ENCODE measurements at places on chromosomes 12 and 14.
A peak's percentile ranks its signal among the peaks of the same experiment; 100 is the strongest.

GRCh38 chr14:24312736-24313507, 1.6 kb downstream of the LTB4R start:
- DNase-seq = no peak

DNA sequence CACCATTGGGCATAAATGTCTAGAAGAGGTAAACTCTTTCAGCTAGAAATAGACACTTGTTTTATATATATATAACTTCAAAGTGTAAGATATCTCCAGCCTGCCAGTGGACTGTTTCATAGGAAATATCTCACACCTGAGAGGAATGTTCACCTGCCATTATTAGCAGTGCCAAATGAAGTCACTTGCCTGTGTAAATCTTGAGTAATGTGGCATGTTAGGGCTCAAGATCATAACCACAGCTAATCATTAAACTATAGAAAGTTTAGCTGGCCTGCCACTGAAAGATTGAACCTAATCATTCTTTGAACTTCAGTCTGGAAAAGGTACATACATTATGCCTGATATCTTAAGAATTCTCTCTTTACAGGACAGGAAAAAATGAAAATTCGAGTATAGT, 25.5 kb upstream of the KCNJ8 start:
- no peak for DNase-seq

DNA sequence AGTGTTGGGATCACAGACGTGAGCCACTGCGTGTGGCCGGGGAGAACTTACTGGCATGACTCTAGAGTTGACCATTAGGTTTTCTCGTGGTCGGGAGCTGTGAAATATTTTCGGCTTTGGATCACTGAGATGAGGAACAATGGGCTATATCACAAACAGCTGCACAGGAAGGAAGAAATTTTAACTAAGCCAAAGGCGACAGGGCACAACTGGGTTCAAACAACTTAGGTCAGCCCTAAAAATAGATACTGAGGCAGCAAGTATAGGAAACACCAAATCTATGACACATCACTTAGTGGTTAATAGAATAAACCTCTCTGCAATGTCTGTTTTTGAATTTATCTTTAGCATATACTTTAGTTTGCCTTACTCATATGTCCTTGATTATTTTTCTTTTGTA, 162.9 kb downstream of the LRIG3 start:
- no peak for DNase-seq

GRCh38 chr12:79317179-79317847, 373.5 kb downstream of the PAWR start:
- DNase-seq = no peak

GRCh38 chr12:116187151-116187511, 90.4 kb downstream of the MED13L start:
- no peak for DNase-seq

DNA sequence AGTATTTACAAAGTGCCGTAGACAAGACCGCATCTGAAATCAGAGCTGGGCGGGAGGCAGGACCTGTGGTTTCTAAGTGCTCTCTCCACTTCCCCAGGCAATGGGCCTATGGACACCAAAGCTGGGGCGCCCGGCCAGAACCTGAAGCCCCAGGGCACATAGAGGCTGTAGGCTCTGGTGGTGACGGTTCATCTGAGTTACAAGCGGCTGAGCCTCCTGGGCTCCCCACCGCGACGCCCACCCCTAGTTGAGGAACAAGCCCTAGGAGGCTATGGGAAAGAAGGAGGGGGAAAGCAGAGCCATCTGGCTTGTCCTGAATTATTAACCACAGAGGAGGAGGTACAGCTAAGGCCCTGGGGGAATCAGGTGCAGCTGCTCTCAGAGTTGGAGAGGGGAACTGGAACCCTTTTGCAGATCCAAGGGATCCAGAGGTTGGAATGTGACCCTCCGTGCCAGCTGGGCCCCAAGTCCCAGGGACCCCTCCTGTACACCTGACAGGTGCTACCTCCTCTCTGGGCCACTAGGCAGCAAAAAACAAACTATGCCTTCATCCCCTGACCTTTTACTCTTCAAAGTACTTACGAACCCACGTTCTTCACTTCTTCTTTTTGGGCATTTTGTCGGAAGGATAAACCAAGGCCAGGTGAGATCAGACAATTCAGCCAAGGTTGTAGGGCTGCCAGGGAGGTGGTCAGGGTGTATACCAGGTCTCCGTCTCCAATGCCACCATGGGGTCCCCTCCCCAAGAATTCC, 77.2 kb downstream of the ARL6IP4 start:
- DNase-seq = no peak

- DNase-seq = no peak
Observed at GRCh38 chr12:22118238-22118790, 72.3 kb downstream of the CMAS start.

DNA sequence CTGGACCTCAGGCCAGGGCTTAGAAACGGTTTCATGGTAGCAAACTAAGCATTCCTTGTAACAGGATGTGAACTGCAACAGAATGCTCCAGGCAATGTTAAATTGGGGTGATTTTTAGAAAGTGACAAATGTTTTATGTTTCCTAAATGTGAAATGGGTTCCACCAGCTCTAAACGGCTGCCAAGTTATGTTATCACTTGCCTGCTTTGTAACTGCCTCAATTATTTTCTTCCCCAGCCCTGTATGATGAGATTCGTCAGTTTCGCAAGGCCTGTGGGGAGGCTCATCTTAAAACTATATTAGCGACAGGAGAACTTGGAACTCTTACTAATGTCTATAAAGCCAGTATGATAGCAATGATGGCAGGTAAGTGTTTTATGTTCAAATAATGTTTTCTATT, 70.9 kb downstream of the DERA start:
- DNase-seq = no peak

DNA sequence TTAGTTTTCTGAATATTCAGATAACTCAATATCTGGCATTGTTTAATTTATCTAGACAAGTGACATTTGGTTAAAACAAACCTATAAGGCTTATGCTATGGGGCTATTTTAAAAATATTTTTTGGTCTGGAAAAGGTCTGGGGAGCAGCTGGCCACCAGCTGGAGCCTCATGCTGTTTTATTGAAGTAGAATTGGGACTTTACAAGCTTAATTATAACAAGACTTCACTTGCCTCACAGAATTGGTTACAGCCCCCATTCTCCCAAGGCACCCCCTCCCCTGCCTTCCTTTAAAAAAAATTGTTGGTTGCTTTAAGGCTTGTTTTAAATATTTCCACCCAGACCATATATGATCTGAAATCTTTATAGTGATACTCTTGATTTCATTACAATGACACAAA, 453.9 kb downstream of the ADAMTS20 start:
- no peak for DNase-seq

DNA sequence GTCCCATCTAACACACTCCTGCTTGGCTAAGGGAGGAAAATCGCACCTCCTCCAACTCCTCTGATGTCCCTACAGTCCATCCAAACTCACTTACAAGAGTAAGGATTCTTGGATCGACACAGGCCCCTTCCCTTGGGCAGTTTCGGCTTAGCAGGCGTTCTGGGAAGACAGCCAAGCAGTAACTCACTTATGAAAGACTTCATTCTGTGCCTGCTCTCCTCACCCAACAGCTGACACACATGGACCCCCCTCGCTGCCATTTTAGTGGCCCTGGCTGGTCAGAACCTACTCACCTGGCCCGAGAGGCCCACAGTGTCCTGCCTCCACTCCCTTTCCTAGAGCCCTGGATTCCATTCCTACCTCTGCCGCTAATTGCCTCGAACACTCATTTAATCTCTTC, 52.3 kb upstream of the BCL2L14 start:
- no peak for DNase-seq

DNA sequence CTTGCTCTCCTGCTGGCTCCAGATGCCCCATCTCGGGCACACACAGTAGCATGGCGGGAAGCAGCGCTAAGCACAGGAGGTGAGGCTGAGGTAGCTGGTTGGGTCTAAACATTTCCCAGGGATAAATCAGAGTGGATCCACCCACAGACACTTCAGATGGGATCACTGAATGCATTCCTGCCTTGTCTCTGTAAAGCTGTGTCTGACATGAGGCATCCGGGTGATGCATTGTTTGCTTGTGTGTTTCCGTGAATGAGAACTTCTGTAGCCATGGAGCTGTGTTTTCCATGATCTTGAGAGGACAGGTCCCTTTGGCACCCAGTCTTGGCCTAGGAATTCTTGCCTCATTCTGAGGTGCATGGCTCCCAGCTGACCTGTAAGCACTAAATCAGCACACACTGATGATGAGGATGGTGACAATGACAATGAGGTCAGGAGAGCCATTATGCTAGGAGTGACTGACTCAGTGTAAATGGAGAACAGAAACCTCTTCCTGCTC, 6.7 kb upstream of the KRT75 start:
- no peak for DNase-seq

- DNase-seq = no peak
Observed at GRCh38 chr14:100304825-100305323, 1.4 kb downstream of the SLC25A29 start.

GRCh38 chr14:33420051-33420627, 481.5 kb downstream of the NPAS3 start:
- no peak for DNase-seq

DNA sequence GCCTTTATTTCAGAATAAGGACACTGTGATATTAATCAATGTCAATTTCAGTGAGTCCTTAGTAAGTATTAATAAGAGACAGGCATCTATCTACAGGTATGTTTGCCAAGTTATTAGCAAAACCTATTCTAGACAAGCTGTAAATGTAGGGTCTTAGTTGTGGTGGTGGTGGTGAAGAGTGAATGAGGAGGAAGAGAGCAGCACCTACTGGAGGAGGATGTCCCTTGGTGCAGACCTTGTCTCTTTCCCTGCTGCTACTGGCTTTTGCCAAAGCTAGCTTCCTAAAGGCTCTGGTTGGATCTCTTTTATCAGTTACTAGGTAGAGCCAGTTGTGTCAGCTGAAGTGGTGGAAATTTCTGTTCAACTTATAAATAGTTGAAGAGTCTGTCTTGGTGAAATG, 304.8 kb upstream of the ATP2B1 start:
- DNase-seq = peak; percentile 23

DNA sequence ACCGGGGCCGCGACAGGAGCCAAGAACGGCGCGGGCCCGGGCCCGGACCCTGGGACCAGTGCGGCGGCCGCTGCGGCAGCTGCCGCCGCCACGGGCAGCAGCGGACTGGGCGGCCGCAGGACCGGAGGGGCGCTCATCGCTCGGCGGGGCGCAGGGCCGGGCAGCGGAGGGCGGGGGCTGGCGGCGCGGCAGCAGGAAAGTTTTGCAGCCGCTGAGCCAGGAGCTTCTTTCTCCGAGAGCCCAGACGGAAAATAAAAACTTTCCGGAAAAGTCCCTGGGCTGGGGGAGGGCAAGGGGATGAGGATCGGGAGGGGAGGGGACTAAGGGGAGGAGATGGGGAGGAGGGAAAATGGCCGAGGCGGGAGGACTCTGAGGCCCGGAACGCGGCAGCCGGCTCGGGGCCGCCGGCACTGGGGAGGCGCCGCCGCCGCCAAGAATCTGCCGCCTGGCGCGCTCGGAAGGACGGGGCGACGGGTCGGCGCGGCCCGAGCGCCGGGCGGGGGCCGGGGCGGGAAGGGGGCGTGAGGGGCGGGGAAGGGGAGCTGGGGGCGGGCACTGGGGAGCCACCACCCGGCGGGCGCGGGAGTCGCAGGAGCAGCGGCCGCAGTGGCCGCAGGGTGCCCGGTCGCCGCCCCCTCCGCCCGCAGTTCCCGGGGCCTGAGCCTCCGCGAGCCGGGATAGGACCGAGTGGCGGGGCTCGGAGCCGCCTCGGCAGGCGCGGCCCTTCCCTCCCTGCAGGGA, at the start of gene PRKD1:
PRKD1 (minus strand) TSS at position 472 of the 741 bp plus-strand sequence.
- no peak for DNase-seq

DNA sequence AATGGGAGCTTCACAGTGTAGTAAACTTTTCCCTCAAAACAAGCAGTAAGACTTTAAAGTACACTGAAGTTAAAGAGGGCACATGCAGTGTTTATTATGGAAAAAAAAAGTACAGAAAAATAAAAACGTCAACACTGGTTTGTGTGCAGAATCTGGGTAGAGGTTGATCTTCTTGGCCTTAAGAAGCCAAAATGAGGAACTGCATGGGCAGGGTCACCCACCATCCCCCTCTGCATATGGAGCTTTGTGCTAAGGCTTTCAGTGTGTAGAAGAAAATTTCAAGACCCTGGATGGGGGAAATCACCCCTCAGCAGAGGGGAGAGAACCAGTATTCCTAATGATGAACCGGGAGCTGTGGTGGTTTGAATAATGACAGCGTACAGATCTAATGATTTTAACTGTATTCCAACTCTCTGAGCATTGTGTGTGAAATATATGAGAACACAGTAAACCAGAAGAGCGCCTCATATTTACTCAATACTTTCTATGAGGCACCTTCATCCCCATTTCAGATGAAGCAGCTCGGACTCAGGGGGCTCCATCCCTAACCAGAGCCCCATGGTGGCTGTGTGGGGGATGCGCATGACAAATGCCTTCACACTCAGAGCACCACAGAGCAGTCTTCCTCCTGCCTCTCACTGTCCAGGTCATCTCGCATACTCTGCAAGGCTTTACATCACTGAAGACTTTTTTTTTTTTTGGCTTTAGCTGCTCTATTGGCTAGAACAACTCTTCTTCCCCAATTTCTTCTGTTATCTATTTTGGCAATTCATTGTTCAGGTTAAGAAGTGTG, 33.4 kb downstream of the ACADS start:
- no peak for DNase-seq

- no peak for DNase-seq
Observed at GRCh38 chr12:105931762-105932570, 206.8 kb downstream of the NUAK1 start.

GRCh38 chr14:24167469-24168114, 4.3 kb upstream of the REC8 start:
- DNase-seq = no peak

- no peak for DNase-seq
Observed at GRCh38 chr12:64742416-64742815, 16.8 kb downstream of the GNS start.

GRCh38 chr12:112843287-112843686, 51.7 kb downstream of the RPH3A start:
- DNase-seq = no peak

GRCh38 chr12:71876137-71876799, 36.7 kb downstream of the TBC1D15 start:
- no peak for DNase-seq

- DNase-seq = no peak
Observed at GRCh38 chr12:51759695-51760094, 88.8 kb downstream of the FIGNL2 start.

DNA sequence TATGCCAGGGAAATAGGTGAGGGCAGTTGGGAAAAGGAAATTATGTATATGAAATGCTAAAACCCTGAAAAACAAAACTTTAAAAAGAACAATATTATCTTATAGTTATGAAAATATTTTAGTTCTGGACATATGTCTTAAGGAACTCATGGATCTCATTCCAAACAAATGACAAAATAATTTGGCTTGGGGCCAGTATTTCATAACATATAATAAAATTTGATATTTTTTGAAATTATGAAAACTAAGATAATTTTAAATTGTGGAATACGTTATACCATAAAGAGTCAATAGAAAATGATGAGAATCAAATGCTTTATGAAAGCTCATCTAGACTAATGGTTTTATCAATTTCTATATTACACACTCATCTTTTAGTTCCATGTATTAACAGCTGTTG, 173.8 kb upstream of the DCN start:
- DNase-seq = no peak

All from CD4-positive, CD25-positive, alpha-beta regulatory T cell (primary cell).